Pulmonary artery endothelial cell (primary cell): ENCODE measurements at places on chromosomes 7 and 10. TPM values are rescaled to one million over a fixed set of nuclear protein-coding genes. Genes with fewer than 3 reads are reported as not detected.

The DRGX gene
- total RNA-seq = not detected in 2 replicates

The DIP2C gene
- 1.8 and 5.1 TPM in 2 replicates for total RNA-seq

The MEOX2 gene
- total RNA-seq = not detected in 2 replicates

The AKR1B15 gene
- total RNA-seq = not detected in 2 replicates

The WDR37 gene
- 22.3 and 32.1 TPM in 2 replicates for total RNA-seq

The FXYD4 gene
- total RNA-seq = not detected in 2 replicates

The LCOR gene
- total RNA-seq = 14.8 and 21.0 TPM in 2 replicates

The LRRN3 gene
- total RNA-seq = 0.04 TPM in 1 of 2 replicates, not detected in the other

The FAM185A gene
- 8.8 and 10.9 TPM in 2 replicates for total RNA-seq

The ANXA8L1 gene
- 0.04 TPM in 1 of 2 replicates, not detected in the other for total RNA-seq

The CALML5 gene
- not detected in 2 replicates for total RNA-seq

The MACC1 gene
- under 0.01 TPM in 2 replicates for total RNA-seq

The SYT15B gene
- not detected in 2 replicates for total RNA-seq

The CYP2C19 gene
- 0.07 TPM in 1 of 2 replicates, not detected in the other for total RNA-seq

The SPDYE8 gene
- not detected in 2 replicates for total RNA-seq

The NPSR1 gene
- not detected in 2 replicates for total RNA-seq

The ZNF488 gene
- total RNA-seq = not detected in 2 replicates

The GALNT17 gene
- total RNA-seq = not detected in 2 replicates

The SPDYE2B gene
- not detected in 2 replicates for total RNA-seq

The TRIM74 gene
- not detected in 2 replicates for total RNA-seq
